ENCODE measurements at places on chromosomes 7 and 10. TPM values are rescaled to one million over a fixed set of nuclear protein-coding genes. Genes with fewer than 3 reads are reported as not detected.

- DNase-seq, result no peak
Observed at GRCh38 chr10:68105820-68106219, 3.5 kb upstream of the MYPN start.

The CDHR1 gene
- 0.53 TPM for polyA plus RNA-seq

- DNase-seq, result no peak
Observed at GRCh38 chr7:156194813-156195212, 382.6 kb upstream of the SHH start.

DNA sequence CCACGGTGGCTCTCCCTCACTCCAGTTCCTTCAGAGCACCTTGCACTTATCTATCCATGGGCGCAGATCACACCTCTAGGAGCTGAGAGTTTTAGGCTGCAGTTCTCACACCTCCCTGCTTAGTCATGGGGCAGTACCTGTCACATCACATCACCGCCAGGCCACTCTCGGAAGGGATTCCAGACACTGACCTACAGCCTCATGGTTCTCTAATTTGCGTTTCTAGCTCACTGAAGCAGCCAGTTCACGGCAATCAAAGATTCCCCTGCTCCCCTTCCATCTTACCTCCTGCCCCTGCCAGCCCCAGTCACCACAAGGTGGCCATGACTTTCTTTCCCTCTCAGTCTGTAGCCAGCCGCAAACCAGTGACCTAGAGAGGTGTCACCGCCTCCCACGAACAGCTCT, 34.2 kb downstream of the ADRB1 start:
- no peak for DNase-seq

- DNase-seq, result no peak
Observed at GRCh38 chr10:79382491-79382941, 35.2 kb downstream of the PPIF start.

GRCh38 chr7:155994279-155994811, 182.1 kb upstream of the SHH start:
- no peak for DNase-seq

GRCh38 chr7:102917436-102918353, 4.9 kb downstream of the LRRC17 start:
- DNase-seq, result no peak

The C10orf105 gene
- polyA plus RNA-seq, result 0.06 TPM

GRCh38 chr7:7516156-7516555, 19.5 kb downstream of the COL28A1 start:
- no peak for DNase-seq
